NCI-H187 (cell line): ENCODE measurements at places on chromosomes 3 and 15.

GRCh38 chr3:73257186-73257585 is 195.7 kb downstream of the EBLN2 start:
- DNase-seq: no peak

DNA sequence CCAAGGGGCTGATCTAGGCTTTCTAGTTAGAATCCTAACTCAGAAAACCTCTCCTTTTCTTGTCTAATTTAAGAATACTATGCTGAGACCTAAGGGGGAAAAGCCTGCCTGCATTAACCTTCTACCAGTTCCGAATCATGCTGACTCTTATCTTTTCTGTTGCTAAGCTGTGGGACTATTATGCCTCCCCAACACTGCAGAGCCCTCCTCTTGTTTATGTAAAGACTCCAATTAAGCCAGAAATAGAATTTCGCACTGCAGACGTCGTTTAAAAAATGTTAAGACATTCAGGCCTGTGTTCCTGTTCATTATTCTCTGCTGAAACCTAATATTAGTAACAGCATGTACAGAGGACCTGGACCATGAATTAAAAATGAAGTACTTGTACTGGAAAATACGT is 310.6 kb upstream of the ATP11B start:
- DNase-seq: no peak

DNA sequence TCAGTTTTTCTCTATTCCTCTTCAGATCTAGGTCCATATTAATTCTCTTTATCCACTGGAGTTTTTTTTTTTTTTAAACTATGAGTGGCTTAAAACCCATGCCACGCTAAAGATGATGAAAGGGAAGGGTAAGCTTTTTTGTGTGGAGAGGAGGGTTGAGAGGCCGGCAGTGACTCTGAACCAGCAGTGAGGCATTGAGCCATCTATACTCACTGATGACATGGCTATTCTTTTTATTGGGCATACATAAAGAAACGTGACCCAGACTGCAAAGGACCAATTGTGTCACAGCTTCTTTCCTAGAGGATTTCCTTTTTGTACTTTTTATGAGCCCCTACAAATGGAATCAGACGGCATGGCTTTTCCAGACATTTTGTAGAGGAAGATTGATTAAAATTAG is 662.2 kb downstream of the AGBL1 start:
- DNase-seq: no peak

DNA sequence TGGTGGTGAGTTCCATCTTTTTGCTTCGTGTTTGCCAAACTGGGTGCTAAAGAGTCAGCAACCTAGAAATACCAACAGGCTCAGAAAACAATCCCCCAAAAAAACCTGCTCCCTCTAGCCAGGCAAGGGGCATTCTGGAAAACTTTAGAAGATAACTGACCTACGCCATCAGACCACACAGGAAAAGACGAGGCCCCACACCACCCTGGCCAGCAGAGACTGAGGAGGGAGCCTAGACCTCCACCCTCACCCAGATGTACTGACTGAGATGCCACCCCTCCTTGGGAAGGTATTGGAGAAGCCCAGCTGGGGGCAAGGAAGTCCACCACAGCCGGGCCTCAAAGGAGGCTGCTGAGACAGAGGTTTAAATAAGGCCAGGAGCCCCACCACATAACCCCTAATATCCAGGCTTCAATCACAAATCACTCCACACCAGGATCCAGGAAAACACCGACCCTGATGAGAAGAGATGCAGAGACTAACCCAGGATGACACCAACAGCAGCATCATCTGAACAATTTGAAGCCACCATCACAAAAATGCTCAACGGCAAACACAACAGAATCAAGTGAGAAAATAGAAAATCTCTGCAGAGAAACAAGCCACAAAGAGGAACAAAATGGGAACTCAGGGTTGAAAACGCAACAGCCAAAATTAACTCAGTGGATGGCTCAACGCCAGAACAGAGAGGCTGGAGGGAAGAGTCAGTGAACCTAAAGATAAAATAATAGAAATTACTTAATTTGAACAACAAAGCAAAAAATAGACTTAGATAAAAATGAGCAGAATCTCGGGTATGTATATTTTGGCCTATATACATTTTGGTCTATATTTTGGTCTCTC is 61.0 kb downstream of the TPRA1 start:
- no peak for DNase-seq

DNA sequence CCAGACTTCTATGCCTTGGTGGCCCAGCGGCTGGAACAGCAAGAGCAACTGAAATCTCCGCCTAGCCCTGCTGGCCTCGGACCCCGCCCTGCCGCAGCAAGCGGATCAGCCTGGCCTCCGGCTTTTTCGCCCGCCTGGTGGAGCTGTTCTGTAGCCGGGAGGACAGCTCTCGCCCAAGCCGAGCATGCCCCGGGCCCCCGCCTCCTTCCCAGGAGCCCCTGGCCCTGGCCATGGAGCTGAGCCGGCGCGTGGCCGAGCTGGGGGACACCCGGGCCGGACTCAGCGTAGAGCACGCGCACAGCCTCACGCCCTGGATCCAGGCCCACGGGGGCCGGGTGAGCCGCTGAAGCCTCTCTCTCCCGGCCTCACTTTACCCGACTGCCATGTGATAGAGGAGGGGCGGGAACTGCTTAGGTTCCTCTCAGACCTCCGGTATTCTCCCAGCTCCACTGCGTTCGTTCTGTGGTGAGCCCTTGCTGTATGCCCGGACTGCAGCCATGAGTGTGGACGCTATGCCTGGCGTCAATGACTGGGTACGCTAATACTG is 24.1 kb upstream of the MRPL3 start:
- DNase-seq: no peak

DNA sequence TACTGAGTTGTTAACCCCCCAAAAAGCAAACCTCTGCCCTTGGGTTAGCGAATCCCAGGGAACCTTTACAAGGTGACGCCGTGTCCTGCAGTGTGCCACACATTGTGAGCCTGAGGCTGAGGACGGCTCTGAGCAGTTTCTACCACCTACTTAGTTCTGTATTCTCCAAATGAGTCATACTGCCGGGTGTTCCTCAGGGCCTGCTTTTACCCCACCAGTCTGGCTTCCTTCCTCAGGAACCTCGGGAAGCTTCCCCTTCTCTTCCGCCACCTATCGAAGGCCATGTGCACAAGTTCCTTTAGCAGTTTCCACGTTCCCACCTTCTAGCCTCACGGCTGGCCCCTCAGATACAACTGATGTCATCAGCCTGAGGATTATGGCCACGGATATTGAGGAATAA is 384.0 kb upstream of the TPM1 start:
- no peak for DNase-seq

- no peak for DNase-seq
Observed at GRCh38 chr3:127488141-127488672, 102.3 kb downstream of the TPRA1 start.

GRCh38 chr3:4981665-4982494 is 2.6 kb downstream of the BHLHE40 start:
- DNase-seq: no peak

- DNase-seq: no peak
Observed at GRCh38 chr3:54761637-54762036, 166.2 kb downstream of the LRTM1 start.

DNA sequence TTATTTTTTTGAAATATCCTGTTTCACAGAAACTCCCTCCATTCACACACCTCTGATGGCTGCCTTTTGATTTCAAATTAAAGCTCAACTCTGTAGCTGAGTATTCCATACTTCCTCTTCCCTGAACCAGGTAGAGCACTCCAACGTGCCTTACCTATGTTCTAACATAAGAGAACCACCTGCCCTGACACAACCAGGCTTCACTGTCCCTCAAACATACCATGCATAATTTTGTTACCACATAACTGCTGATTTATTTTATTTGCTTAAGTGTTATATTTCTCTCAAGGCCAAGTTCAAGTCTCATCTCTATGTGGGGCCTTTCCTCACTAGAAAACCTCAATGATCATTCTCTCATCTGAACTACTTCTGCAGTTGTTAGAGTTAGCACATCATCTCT is 209.7 kb downstream of the P3H2 start:
- DNase-seq: no peak

- DNase-seq: no peak
Observed at GRCh38 chr3:155972885-155973584, 102.6 kb downstream of the GMPS start.

DNA sequence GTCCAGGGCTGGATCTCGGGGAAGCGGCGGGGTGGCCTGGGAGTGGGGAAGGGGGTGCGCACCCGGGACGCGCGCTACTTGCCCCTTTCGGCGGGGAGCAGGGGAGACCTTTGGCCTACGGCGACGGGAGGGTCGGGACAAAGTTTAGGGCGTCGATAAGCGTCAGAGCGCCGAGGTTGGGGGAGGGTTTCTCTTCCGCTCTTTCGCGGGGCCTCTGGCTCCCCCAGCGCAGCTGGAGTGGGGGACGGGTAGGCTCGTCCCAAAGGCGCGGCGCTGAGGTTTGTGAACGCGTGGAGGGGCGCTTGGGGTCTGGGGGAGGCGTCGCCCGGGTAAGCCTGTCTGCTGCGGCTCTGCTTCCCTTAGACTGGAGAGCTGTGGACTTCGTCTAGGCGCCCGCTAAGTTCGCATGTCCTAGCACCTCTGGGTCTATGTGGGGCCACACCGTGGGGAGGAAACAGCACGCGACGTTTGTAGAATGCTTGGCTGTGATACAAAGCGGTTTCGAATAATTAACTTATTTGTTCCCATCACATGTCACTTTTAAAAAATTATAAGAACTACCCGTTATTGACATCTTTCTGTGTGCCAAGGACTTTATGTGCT is 527 bp downstream of the B2M start:
- no peak for DNase-seq

DNA sequence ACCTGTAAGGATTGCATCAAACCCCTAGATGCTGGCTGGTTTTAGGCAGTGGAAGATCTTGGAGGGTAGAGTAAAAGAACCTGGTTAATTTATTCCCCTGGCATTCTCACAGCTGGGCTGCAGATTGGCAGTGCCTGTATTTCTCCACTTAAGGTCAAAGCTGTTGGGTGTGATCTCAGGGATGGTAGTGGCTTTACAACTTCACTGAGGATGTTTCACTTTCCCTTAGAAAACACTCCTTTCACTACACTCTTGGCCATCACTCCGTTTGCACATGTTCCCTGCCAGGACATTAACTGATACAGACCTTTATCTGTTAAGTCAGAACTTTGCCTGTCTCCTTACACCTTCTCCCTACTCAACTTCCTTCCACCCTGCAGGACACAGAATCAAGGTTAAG is 779.1 kb upstream of the SEMA6D start:
- DNase-seq: no peak

DNA sequence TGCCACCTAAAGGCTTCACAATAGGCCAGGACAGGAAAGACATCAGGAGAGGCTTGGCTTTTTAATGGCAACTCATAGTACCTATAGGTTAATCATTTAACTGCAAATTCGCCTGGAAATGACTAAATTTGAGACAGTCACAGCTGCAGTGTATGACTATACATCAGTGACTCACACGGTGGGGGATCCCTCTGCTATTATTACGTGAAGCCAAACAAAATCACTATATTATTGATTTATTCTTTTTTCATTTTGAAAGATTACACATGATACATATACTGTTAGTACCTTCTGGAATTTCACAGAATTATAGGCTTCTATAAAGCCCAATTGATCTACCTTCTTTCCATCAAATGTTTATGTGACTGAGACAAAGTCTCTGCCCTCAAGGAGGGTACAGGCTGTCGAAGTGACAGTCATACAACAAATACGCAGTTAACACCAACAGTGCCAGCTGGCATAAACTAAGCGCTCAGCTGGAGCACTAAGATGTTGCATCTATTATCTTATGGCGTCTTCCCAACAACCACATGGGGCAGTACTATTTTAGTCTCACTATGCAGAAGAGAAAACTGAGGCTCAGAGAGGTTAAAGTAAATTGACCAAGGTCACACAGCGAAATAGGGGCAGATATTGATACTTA is 82.0 kb upstream of the LMOD3 start:
- no peak for DNase-seq

DNA sequence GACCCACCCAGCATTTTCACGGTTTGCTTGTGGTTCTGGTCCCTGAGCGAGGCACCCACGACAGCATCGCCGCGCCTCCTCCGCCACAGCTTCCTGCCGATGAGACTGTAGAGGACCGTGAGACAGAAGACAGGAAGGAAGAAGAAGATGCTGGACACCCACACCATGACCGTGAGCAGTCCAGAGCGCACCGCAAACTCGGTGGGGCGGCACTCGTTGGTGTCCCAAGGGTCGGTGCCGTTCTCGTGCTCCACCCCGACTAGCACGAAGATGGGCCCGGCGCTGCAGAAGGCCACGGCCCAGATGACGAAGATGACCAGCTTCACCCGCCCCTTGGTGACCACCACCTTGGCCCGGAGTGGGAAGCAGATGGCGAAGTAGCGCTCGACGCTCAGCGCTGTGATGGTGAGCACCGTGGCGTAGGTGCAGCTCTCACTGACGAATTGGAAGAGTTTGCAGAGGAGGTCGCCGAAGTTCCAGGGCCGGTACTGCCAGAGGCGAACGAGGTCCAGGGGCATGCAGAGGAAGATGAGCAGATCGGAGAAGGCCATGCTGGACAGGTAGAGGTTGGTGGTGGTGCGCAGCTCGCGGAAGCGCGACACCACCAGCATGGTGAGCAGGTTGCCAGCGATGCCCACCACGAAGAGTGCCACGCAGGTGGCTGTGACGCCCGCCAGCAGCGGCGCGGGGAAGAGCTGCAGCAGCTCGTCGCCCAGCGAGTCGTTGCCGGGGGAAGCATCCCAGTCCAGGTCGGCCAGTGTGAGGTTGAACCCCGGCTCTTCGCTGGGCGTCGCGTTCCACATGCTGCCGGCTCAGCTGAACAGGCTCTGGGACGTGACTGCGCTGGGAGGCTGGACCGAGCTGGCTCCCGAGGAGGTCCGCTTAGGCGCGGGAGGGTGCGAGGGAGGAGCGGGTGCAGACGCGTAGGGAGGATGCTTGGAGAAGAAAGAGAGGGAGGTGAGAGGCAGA is at the start of gene GHSR:
GHSR (minus strand) TSS at position 846 of the 969 bp plus-strand sequence; CDS start at position 803, 43 bp downstream.
- DNase-seq: no peak

DNA sequence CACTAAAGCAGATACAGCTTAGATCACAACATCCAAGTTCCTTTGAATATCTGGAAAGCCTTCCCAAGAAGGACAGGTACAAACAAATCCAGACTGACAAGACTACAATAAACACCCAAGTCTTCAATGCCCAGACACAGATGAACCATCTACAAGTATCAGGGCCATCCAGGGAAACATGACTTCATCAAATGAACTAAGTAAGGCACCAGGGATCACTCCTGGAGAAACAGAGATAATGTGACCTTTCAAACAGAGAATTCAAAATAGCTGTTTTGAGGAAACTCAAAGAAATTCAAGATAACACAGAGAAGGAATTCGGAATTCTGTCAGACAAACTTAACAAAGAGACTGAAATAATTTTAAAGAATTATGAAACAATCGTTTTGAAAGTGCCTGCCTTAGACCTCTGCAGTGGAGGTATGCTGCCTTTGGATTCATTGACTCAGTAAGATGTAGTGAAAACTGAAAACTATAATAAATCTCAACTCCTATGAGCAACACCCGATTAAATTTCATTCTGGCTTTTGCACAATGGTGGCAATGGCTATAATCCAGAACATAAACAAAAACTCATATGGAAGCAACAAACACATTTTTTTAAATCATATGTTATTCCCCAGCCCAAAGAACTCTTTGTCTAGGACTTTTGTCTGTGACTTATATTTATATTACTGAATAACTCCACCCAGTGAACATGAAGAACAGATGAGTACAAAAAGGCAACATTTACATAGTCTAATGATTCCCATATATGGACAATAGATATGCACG is 12.6 kb upstream of the COL8A1 start:
- DNase-seq: no peak

GRCh38 chr3:45595364-45596195 is 1.0 kb downstream of the LIMD1 start:
- no peak for DNase-seq
